ENCODE measurements at places on chromosomes 5 and 9. TPM values are rescaled to one million over a fixed set of nuclear protein-coding genes. Genes with fewer than 3 reads are reported as not detected.

DNA sequence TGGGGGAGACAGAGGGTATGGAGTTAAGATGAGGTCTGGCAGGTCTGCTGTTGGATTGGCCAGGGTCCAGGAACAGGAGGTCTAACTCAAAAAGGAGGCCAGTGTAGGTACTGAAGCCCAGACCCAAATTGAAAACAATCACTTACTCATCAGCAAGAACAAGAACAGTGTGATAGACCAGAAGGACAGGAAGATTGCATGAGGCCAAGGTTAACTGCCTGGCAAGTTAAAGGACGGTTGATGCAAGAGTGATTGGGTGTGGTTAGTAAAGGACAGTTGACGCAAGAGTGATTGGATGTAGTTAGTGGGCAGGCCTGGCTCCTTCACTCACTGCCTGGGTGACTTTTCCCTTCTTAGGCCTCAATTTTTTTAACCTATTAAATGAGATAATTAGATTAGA lies 132.6 kb downstream of the PDZD2 start:
- no peaks in the 10 kb centered on the region for H3K36me3 ChIP-seq
- no peak overlapping the region for H3K27ac ChIP-seq
- DNase-seq = no peak
- no peaks in the 10 kb centered on the region for H3K27me3 ChIP-seq
- no peak overlapping the region for H3K4me3 ChIP-seq

DNA sequence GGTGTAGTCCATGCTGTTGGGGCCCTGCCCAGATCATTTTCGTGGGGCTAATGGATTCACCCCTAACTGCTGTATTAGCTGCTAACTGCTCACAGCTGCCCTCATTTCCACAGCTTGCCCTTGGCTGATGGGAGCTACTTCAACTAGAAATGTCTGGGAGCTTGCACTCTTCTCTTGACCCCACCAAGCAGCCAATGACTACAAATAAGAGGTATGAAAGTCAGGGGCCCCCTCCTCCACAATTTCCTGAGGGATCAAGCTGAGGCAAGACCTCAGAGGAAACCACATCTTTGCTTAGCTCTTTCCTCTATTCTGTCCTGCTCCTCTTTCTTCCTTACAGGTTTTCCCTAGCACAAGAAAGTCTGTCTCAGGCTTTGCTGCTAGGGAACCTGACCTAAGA lies 397.5 kb downstream of the MLLT3 start:
- H3K4me1 ChIP-seq = no peaks in the 10 kb centered on the region
- no peak overlapping the region for H3K4me3 ChIP-seq
- H3K27ac ChIP-seq = no peak overlapping the region
- no peaks in the 10 kb centered on the region for H3K36me3 ChIP-seq
- no peak for DNase-seq

DNA sequence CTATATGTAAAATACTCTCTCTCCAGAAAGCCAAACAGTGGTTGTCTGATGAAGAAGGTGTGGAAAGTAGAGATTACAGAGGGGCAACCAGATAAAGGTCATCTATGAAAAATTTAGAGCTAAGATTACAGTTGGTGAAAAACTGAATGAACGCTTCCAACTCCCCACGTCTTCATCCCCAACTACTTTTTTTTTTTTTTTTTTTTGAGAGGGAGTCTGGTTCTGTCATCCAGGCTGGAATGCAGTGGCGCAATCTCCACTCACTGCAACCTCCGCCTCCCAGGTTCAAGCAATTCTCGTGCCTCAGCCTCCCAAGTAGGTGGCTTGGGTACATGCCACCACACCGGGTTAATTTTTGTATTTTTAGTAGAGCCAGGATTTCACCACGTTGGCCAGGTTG lies 64.3 kb downstream of the RAPGEF6 start:
- H3K4me1 ChIP-seq = no peaks in the 10 kb centered on the region
- no peak for DNase-seq
- H3K27me3 ChIP-seq = no peaks in the 10 kb centered on the region
- no peak overlapping the region for H3K27ac ChIP-seq

- H3K27ac ChIP-seq = no peak overlapping the region
- no peak overlapping the region for H3K4me3 ChIP-seq
- no peaks in the 10 kb centered on the region for H3K4me1 ChIP-seq
- no peaks in the 10 kb centered on the region for H3K36me3 ChIP-seq
These were observed 75.0 kb downstream of the NSG2 start for GRCh38 chr5:174120401-174121005.

DNA sequence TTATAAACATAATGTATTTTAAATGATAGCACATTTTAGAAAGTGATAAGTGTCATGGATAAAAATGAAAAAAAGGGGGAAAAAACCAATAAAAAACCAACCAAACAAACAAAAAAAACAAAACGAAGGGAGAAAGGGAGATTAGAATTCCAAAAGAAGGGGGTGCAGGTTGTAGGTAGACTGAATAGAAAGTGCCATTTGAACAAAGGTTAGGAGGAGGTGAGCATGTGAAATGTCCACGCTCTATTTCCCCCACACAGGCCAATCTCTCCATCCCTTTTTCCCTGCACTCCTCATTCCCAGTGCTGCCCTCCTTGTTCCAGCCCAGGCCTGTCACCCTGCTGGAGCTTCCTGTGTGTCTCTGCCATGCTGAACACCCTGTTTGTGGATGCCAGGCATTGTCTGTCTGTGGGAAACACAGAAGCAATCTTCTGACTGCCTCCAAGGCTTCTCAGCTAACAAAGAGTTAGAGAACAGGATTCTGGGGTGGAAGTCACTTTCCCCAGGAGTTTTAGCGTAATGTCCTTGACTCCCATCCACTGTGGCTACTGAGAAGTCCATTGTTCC lies 138.8 kb downstream of the ADAMTS16 start:
- no peaks in the 10 kb centered on the region for H3K36me3 ChIP-seq
- no peaks in the 10 kb centered on the region for H3K27me3 ChIP-seq
- no peaks in the 10 kb centered on the region for H3K4me1 ChIP-seq
- H3K27ac ChIP-seq = no peak overlapping the region
- no peak for DNase-seq
- no peak overlapping the region for H3K4me3 ChIP-seq

GRCh38 chr5:72452515-72453245 lies 54.5 kb downstream of the ZNF366 start:
- no peak overlapping the region for H3K4me3 ChIP-seq
- peak overlapping the region; percentile 98 for H3K27ac ChIP-seq
- no peaks in the 10 kb centered on the region for H3K36me3 ChIP-seq
- no peaks in the 10 kb centered on the region for H3K27me3 ChIP-seq
- H3K4me1 ChIP-seq = peaks cover 30% of the 10 kb centered on the region

DNA sequence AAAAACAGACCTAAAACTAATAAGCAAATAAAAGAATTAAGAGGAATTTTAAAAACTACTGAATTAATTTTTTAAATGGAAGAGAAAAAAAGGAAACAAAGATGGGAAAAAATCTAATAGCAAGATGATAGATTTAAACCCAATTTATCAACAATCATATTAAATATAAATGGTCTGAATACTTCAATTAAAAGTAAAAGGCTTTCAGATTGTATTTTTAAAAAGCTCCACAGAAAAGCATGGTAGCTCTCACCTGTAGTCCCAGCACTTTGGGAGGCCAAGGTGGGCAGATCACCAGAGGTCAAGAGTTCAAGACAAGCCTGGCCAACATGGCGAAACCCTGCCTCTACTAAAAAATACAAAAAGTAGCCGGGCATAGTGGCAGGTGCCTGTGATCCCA lies 11.3 kb upstream of the TSLP start:
- no peaks in the 10 kb centered on the region for H3K27me3 ChIP-seq
- no peak overlapping the region for H3K27ac ChIP-seq
- H3K4me1 ChIP-seq = no peaks in the 10 kb centered on the region
- H3K36me3 ChIP-seq = no peaks in the 10 kb centered on the region
- H3K4me3 ChIP-seq = no peak overlapping the region

- DNase-seq = no peak
- H3K27ac ChIP-seq = no peak overlapping the region
- H3K4me1 ChIP-seq = no peaks in the 10 kb centered on the region
- H3K27me3 ChIP-seq = no peaks in the 10 kb centered on the region
- H3K4me3 ChIP-seq = no peak overlapping the region
These were observed 113.6 kb downstream of the DEPDC1B start for GRCh38 chr5:60586307-60586901.

DNA sequence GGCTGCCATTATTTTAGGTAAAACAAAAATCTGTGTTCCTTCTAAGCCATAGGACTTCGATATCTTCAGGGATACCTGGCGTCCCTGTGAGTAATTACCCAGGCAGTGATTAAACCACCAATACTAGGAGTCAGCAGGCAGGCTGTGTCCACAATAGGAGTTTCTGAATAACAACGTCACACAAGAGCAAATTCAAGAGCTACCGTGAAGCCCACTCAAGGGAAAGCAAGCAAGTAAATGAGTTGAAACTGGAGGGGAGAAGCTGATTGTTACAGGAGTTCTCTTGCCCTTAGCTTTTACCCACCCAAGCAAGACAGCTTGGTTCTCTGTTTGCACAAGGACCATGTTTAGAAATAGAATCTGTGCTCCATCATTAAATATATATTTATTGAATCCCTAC lies 50.8 kb downstream of the SEMA5A start:
- no peaks in the 10 kb centered on the region for H3K36me3 ChIP-seq
- no peak for DNase-seq
- no peaks in the 10 kb centered on the region for H3K27me3 ChIP-seq
- no peak overlapping the region for H3K27ac ChIP-seq
- H3K4me3 ChIP-seq = no peak overlapping the region
- H3K4me1 ChIP-seq = no peaks in the 10 kb centered on the region

- no peak for DNase-seq
- peaks cover 3% of the 10 kb centered on the region for H3K36me3 ChIP-seq
- H3K4me3 ChIP-seq = no peak overlapping the region
- H3K27ac ChIP-seq = no peak overlapping the region
- H3K27me3 ChIP-seq = no peaks in the 10 kb centered on the region
These were observed 31.6 kb downstream of the DTWD2 start for GRCh38 chr5:118956727-118957126.

DNA sequence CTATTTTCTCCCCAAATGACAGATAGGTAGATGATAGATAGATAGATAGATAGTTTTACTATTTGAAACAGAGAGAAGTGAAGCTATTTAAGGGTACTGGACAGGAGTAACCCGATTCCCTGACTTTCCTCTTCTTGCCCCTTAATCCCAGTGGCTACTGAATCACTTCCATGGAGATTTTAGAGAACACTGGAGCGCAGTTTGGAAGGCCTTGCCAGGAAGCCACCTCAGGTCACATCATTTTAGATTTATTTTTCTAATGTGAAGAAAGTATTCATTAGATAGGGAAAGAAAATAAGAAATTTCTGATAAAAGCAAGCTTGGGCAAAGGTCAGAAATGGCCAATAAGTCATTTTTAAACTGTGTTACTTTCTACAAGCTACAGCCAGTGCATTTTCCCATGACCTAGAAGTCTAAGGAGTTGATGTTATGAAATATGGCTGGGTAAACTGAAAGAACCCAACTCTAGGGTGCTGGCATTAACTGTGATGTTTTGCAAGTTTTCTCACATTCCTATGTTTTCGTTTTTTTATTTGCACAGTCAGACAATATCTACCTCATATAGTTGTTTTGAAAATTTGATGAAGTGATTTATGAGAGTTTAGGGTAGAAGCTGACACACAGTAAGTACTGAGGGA lies 544.7 kb upstream of the PTGER4 start:
- no peaks in the 10 kb centered on the region for H3K36me3 ChIP-seq
- DNase-seq = no peak
- no peaks in the 10 kb centered on the region for H3K4me1 ChIP-seq
- H3K27ac ChIP-seq = no peak overlapping the region
- no peak overlapping the region for H3K4me3 ChIP-seq

- H3K36me3 ChIP-seq = no peaks in the 10 kb centered on the region
- no peaks in the 10 kb centered on the region for H3K27me3 ChIP-seq
- no peak overlapping the region for H3K27ac ChIP-seq
- DNase-seq = no peak
- no peaks in the 10 kb centered on the region for H3K4me1 ChIP-seq
- no peak overlapping the region for H3K4me3 ChIP-seq
These were observed 647.7 kb upstream of the ITGA1 start for GRCh38 chr5:52139888-52140615.

DNA sequence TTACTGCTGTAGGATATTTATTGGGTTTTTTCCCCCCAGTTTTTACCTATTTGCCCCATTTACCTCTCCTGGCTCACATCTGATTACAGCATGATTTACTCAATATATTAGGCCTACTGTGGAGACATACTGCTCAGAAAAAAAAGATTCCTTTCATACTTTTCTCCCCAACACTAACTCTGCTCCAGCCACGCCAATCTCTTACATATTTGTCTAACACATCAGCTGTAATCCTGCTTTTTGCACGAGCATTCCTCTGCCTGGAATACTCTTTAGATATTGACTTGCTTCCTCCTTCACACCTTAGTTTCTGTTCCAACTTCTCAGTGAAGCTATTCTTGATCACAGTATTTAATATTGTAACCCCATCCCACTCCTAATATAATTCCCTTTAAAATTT lies 158.1 kb upstream of the VCAN start:
- no peaks in the 10 kb centered on the region for H3K36me3 ChIP-seq
- no peak for DNase-seq
- no peaks in the 10 kb centered on the region for H3K4me1 ChIP-seq
- H3K4me3 ChIP-seq = no peak overlapping the region
- no peaks in the 10 kb centered on the region for H3K27me3 ChIP-seq

GRCh38 chr5:42495914-42496313 lies 72.7 kb downstream of the GHR start:
- no peaks in the 10 kb centered on the region for H3K27me3 ChIP-seq
- no peak overlapping the region for H3K27ac ChIP-seq
- DNase-seq = no peak
- H3K4me1 ChIP-seq = peaks cover 6% of the 10 kb centered on the region

Gene GPR150
- 9.6 TPM for total RNA-seq

Gene CCL27
- 9.3 TPM for total RNA-seq

Gene ZNF618
- total RNA-seq = 16.1 TPM

Gene ANKRD18B
- not detected for total RNA-seq

Gene SLC36A3
- not detected for total RNA-seq

Gene SV2C
- total RNA-seq = not detected

Gene GADD45G
- total RNA-seq = 4.6 TPM

Gene SMIM33
- total RNA-seq = not detected

Gene LCN1
- not detected for total RNA-seq

Gene DOCK8
- 8.9 TPM for total RNA-seq
